ENCODE measurements at places on chromosomes 6 and 20.

DNA sequence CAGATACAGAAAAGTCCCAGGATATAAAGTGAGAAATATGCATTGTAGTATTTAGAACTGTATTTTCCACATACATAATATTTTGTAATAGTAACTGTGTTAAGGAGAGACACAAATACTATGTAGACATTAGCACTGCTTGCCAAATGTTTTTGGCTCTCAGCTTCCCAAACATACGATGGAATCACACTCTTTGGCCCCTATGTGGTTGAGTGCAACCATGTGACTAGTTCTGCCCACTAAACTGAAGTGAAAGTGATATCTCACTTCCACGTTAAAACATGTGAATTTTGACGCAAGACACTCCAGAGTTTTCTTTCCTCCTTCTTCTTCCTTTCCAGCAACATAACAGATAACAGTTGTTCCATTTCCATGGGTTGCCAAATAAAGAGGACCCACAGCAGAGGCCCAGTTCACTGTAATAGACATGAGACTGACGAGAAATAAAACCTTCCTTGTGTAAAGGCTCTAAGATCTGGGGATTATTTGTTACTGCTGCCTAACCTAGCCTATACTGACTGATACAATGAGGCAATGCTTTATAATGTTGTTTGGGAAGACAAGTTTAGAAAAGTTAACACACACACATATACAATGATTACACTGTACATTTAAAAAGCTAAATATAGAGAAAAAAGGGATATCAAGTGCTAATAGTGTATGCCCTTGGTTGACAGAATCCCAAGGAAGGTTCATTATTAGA, 97.2 kb downstream of the PTPRT start:
- DNase-seq, result no peak

- no peak for DNase-seq
Observed at GRCh38 chr20:1431158-1431557, 35.5 kb downstream of the NSFL1C start.

DNA sequence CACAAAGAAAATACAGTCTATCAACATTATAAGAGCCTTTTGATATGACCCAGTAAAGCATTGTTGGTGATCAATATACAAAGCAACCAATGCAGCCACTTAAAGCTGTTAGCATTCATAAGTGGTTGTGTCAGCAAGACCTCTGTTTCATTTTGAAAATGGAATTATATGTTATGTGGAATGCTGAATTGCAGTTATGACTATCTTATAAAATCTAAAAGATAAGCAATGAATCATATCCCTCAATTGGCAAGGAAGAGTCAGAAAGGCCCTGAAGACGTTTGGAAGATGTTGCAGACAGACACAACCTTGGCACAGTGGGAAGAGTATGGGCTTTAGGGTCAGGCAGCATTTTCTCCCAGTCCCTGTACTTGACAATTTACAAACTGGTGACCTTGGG, 93.8 kb upstream of the RNF217 start:
- no peak for DNase-seq

DNA sequence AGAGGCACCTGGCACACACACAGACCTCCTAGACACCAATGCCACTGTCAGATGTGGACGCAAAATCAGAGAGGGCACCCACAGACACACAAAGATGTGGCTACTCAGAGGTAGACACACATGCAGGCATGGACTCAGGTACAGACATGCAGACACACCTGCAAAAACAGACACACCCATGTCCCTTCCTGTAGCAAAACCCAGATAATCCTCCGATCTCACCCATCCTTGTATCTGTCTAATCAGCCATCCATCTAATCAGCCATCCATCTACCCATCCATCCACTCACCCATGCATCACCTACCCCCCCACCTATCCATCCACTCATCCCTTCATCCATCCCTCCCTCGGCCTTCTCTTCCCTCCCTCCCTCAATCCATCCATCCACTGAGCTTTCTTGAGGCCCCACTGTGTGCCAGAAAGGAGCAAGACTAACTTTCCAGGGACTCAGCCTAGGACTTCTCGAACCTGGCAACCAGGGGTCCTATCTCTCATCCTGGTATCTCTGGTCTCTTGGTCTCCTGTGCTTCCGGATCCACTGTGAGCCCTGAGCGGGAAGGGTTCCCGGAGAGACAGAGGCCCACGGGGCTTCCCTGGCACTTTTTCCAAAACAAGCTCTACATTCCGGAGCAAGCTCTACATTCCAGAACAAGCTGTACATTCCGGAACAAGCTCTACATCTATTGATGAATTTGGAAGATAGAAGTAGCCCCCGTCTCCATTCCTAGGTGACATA, 1.1 kb upstream of the TGM2 start:
- DNase-seq, result no peak

GRCh38 chr6:15401120-15401519, 155.3 kb downstream of the JARID2 start:
- no peak for DNase-seq

GRCh38 chr6:34053721-34054120, 92.2 kb downstream of the GRM4 start:
- peak; percentile 90 for DNase-seq

DNA sequence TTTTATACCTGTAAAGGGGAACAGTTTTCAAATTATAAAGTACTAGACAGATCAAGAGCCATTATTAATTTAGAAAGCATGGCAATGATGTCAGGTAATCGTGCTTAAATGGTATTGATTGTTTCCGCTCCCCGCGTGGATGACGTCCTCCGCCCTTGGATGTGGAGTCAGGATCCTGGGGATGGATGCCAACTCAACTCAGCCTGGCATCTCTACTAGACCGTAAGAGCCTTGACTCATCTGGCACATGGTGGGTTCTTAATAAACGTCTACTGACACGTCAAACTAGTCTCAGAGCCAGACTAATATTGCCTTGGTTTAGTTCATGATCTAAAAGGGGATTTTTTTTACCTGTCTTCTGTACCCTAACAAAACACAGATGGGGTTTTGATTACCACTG, 80.2 kb downstream of the LRFN2 start:
- no peak for DNase-seq

DNA sequence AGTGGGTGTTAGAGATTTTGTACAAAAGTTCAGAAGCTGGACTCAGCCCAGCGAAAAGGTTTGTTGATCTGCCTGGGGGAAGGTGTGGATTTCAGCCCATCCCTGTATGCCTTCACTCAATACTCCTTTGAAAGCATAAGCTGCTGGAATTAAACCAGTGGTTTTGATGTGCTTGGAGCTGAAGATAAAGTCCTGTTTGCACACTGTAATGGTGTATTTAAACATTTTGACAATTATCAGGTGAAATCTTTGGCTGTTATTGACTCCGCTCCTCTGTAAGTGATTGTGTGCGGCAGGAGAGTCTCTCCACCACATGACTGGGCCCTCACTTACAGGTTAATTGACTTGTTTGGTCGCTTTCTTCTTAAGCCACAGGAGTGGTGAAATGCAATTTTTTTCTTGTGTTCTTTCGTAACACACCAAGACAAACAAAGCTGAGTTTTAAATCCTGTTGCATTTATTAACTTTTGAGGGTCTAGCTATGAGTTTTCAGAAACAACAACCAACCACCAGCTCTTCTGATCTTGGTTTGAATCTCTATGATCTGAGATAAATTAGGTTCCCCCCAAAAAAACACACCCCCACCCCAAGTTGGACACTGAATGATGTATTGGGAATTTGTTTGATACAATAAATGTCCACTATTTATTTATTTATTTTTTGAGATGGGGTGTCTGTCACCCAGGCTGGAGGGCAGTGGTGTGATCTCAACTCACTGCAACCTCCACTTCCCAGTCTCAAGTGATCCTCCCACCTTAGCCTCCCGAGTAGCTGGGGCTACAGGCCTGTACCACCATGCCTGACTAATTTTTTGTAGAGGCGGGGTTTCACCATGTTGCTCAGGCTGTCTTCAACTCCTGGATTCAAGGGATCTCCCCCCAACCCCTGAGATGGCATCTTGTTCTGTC, 46.3 kb upstream of the NCOA3 start:
- no peak for DNase-seq

DNA sequence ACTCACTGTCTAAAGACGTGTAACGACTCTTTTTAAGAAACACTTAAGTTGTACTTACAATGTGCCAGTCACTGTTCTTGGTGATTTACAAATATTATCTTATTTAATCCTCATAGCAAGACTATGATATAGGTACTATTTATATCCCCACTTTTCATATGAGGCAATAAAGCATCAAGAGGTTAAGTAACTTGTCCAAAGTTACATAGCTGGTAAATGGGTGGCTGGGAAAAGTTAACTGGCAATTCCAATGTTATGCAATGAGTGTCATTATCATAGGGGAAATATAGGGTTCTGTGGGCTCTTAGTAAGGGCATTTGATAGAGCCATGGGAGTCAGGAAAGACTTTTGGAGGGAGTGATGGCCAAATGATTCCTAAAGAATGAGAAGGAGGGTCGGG, 21.4 kb upstream of the RIPOR2 start:
- no peak for DNase-seq

DNA sequence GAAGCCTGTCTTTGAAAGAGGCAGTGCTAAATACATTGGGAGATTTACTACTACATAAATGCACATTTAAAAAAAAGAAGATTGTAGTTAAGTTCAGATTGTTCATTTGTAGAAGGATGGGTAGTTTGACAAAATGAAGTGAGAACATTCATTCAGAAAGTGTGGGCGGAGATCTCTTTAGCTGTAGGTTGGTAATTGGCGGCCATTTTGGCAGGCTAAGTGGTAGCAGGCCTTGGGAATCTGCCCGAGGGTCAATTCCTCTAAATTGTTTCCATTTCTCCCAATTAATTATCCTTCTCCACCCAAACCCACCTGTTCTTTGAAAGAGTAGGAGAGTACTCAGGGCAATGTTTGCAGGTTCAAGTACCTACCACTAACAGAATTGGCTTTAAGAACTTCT, 17.9 kb downstream of the SOX4 start:
- DNase-seq, result no peak

GRCh38 chr6:52389264-52389625, 27.3 kb downstream of the PAQR8 start:
- no peak for DNase-seq

- peak; percentile 27 for DNase-seq
Observed at GRCh38 chr6:37566111-37566949, 66.6 kb upstream of the CCDC167 start.

DNA sequence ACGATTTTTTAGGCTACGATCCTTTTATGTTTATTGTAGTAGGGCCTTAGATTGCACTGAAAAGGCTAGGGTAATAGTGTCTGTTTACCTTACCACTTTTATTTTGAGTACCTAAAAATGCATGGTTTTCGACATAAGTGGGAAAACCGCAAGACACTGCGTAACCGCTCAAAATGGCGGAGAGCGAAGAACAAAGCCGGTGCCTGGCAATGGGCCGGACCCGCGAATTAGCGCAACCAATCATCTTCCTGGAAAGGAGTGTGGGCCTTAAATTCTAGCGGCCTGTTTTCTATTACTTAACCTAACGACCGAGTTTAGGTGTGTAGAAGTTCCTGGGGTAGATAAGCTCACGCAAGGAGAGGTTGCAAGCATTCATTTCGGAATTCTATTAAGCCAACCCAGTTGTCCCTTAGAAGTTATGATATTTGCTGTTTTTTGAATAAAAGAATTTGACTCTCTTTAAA, 118.0 kb downstream of the HFE start:
- peak; percentile 66 for DNase-seq

DNA sequence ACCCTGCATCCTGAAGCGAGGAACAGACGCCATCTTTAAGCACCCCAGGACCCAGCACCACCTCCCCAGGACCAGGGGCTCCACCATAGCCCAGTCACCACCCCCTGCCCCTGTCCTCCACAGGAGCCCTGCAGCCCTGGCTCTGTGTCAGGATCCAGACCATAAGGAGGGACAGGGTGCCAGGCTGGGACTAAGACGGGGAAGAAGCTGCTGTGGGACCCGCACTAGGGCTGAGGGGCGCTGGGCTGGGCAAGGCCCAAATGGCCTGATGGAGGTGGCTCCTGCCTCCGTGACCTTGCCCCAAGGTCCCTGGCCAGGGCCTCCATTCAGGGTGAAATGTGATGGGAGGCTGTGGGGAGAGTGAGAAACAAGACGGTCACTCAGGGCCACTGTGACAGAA, 385.6 kb downstream of the TAF4 start:
- DNase-seq, result no peak

DNA sequence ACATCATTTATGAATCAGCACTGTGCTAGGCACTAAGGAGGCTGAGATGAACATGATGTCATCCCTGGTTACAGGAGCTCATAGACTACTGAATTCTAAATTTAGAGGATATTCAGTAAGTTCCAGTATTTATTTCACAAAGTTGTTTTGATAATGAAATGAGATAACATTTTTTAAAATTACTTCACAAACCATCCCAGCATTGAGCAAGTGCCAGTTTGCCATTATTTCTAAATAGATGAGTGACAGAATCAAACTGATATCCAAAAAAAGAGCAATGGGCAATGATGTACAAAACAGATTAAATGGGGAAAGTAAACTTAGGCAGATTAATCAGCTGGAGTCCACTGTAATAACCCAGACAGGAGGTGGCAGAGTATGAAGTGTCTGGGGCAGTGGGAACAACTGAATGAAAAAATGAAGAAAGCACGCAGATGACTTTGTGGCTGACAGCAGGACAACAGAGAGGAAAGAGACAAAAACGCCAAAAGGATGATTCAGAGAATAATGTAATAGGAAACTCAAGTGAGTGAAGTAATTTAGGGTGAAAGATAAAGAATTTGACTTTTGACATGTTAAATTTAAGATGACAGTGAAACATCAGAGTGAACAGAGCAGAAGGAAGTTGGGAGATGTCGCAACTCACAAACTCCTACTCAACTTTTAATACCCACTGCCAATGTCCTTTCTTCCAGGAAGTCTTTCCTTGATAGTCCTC, 70.2 kb downstream of the RCAN2 start:
- no peak for DNase-seq

DNA sequence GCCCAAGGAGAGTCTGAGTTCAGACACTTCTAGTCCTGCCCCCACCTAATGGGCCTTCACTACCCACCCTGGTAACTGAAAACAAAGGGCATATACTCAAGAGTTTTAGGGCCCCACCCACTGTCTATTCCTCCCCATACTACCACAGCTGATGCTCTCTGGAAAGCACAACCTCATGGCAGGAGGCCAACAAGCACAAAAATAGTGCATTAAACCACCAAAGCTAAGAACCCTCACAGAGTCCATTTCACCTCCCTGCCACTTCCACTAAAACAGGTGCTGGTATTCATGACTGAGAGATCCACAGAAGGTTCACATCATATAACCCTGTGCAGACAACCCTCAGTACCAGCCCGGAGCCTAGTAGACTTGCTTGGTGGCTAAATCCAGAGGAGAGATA, 132.1 kb upstream of the ADGRB3 start:
- no peak for DNase-seq

- DNase-seq, result no peak
Observed at GRCh38 chr6:34295721-34296120, 46.9 kb upstream of the SMIM29 start.
